Fibroblast of skin of back (primary cell): ENCODE measurements at places on chromosomes 7 and 10.

- no peak for DNase-seq
Observed at GRCh38 chr10:129945064-129945463, 19.0 kb downstream of the EBF3 start.

GRCh38 chr7:135803143-135803542, 54.5 kb upstream of the FAM180A start:
- no peak for DNase-seq

GRCh38 chr10:12909836-12910185, 91.7 kb downstream of the CCDC3 start:
- DNase-seq, result no peak

DNA sequence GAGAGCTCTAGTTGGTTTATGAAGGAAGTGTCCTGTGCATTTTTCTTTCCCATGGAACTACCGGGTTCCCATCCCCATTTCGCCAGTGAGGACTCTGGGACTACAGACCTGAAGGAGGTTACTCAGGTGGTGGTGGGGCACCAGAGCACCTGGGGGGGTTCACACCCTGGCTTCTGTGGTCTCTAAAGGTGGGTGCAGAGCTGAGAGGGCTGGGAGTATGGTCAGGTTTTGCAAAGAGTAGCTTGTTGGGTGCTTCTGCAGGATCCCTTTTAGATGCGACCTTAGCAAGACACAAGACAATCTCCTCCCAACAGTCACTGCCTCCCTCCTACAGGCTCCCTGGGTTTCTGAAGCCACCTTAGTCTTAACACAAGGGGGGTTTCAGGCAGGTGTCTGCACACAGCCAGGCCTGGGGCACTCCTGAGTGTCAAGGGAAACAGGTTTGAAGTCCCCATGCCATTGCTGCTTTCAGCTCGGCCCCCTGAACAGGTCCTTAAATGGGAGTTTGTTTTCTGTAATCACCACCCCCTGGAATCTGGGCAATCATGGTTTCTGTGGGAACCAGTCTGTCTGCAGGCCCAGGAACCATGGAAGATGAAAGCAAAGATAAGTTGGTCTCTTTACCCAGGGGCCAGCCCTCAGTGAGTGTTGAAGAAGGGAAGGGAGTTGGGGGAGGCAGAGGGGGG, 9.9 kb upstream of the CXCL12 start:
- DNase-seq, result no peak

GRCh38 chr7:3888096-3888495, 587.0 kb downstream of the SDK1 start:
- DNase-seq, result no peak

DNA sequence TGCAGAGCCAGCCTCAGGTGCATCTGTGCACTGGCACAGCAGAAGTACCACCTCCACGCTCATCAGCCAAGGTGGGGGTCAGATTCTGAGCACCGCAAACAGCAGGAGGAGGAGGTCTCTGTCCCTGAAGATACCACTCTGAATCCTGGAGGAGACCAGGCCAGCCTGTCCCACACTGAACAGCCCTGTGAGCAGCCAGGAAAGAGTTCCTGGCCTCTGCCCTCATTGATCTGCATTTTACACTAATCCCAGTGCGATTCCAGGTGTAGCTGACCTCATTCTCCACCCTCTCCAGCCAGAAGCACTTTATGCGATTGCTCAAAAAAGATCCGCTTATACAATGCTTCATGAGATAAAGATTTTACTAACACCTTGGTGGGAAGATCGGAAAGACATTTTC, 99.1 kb upstream of the CACUL1 start:
- no peak for DNase-seq

DNA sequence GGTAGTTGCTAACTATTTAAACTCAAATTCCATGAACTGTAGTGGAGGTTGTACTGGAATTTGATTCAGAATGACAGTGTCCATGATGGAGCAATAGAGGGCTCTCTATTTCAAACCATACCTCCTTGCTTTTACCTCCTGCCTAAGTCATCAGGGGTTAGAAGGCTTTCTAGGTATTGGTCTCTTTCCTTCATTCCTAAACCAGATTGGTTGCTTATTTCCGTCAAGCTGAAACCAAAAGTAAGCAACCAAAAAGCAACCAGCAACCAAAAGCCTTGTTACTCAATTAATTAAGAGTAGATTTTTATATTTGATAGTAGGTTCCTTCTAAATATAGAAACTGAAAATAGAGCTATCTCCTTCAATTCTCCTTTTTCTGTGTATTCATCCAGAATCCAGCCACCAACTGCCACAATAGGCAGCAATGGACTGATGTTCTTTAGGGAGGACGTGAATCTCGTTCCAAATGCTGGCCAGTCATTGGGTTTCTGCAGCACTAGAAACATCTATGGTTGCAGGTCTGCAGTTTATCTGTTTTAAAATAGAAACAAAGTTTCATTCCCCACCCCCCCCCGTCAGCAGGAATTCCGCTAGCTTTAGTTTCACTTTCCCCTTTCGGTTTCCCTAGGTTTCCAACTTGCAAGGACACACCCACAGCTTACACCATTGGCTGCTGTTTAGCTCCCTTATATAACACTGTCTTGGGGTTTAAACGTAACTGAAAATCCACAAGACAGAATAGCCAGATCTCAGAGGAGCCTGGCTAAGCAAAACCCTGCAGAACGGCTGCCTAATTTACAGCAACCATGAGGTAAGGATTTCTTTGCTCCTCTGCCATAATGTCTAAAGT, at the start of gene IFIT1:
TSS of gene IFIT1 (plus strand) at position 717 of the 850 bp plus-strand sequence. CDS start at position 807, 90 bp downstream.
- DNase-seq, result peak; percentile 87

- DNase-seq, result no peak
Observed at GRCh38 chr10:130041451-130042371, 68.9 kb downstream of the C10orf143 start.

- DNase-seq, result no peak
Observed at GRCh38 chr7:136348542-136349192, 371.5 kb upstream of the MTPN start.

DNA sequence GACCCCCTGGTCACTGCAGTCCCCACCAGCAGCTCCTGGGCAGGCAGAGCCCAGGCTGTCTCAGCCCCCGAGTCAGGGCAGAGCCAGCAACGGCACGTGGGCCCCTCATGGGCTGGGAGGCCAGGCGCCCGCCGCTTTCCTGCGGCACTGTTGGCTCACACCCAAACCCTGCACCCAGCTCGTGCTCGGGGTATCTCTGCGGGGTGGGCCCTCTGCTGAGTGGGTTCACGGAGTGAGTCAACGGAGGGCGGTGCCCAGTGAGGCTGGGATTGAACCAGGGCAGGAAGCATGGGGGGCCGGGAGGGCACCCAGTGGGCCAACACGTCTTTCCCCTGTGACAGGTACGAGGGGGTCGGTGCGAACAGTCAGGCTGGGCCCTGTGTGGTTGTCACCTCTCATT, 28.9 kb downstream of the ADAP1 start:
- no peak for DNase-seq

DNA sequence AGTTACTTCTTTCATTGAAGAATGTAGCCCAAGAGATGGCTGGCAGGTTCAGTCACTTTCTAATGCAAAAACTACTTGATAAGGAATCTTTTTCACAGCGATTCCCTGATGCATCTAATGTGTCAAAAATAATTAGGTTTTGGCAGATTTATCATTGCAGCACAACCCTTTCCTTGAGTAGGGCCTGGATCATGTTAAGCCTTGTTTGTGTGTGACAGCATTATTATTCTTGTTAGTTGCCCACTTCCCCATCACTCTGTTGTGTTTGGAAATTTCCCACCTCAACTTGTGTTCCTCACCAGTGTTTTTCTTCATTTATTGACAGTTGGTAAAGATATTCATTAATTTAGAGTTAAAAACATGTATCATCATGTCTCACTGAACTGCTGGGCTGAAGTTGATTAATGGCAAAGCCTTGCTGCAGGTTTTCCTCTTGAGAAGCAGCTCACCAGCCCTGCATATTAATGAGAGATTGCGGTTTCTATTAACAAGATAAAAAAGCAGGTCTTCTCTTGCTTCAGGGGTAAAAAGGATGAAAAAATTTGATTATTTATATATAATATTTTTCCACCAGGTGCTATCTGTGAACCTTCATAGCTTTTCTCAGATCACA, 233.3 kb upstream of the MDFIC start:
- DNase-seq, result no peak

DNA sequence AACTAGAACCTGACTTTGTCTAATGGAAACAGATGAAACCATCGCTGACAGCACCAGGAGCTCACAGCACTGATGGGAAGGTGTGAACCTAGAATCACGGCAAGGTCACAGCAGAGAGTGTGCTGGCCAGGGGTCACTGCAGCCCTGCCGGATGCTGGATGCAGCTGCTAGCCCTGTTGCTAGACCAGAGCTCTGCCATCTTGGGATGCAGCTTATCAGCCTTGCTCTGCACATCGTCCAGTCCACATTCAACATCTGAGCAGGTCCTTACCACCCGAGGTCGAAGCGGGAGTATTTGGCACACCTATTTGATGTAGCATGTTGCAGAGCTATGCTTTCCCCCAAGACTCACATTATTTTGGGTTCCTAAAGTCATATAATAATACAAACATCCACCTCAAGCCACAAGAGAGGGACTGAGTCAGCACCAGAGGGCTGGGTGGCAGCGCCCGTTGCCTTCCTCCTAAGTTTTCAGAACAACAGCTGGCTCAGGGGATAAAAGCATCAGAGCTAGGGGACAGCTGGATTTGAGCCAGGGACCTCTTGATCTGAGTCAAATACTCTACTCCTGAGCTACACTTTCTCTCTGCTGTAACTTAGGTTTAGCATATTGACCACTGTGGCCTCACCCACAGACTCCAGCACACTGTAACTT, 135.3 kb downstream of the ZNF467 start:
- no peak for DNase-seq

GRCh38 chr7:15925608-15926007, 239.1 kb upstream of the MEOX2 start:
- DNase-seq, result no peak

GRCh38 chr10:93068411-93069244, 5.1 kb upstream of the CYP26A1 start:
- peak; percentile 47 for DNase-seq

- peak; percentile 50 for DNase-seq
Observed at GRCh38 chr7:75889826-75890225, 11.0 kb downstream of the RHBDD2 start.

DNA sequence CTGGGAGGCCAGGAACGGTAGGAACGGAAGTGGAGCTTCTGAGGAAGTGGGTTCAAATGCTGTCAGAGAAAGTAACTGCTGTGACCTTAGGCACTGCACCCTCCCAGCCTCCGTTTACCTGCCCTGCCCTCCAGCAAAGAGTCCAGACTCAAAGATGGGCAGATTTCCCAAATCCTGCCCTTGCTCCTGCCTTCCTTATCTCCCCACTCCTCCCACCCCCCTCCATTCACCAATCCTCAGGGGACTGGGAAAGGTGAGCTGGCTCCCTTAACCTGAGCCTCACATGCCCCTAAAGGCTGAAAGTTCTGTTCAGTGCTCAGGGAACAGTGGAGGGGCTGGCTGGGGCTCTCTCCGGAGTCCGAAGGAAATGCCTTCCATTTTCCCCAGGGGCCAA, 161.6 kb downstream of the SH3PXD2A start:
- no peak for DNase-seq

- peak; percentile 13 for DNase-seq
Observed at GRCh38 chr7:68770649-68771048, 827.6 kb upstream of the AUTS2 start.

- DNase-seq, result peak; percentile 78
Observed at GRCh38 chr10:36759141-36759805, 366.1 kb upstream of the ANKRD30A start.

GRCh38 chr7:94056796-94057207, 52.6 kb upstream of the BET1 start:
- DNase-seq, result peak; percentile 59

DNA sequence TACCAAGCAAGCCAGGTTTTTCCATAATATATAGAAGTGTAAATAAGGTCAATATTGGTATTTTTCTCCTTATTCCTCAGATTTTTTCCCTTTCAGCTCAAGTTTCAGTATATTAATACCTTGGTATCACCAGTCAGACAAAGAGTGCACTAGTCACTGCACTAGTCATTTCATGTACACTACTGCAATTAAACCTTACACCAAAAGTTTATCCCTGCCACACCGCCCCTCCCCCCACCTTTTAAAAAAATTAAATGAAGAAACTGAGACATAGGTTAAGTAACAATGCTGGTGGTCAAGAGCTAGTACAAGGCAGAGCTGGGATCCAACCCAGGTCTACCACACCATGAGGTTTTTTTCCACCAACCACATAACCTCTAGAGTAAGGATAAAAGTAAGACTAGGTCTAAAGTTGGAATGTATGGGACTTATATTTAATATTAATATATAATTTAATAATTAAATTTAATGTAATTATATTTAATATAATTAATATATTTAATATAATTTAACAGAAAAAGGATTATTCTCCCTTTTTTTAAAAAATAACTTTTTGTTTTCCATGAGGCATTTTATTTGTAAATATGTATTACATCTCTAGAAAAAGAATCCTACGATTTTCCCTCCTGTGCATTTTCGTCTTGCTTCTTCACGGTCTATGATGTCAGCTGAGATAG, 68.5 kb downstream of the NT5C2 start:
- no peak for DNase-seq

GRCh38 chr10:22489467-22489866, 144.2 kb downstream of the SPAG6 start:
- peak; percentile 36 for DNase-seq

DNA sequence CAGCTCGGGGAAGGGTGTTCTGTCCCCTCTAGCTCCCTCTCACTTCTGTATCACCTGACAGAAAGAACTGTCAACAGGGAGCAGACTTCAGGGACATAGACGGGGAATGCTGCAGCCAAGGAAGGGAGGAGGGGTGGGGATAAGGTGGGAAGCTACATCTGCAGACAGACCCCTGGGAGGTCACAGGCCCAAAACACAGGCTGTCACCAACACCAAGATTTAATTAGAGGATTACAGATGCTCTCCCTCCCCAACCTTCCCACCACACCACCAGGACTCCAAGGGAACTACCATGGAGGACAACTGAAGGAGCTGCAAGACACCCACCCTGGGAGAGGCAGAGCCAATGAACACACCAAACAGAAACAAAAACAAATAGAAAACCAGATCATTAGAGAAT, 425.2 kb upstream of the VSTM2A start:
- no peak for DNase-seq

- no peak for DNase-seq
Observed at GRCh38 chr7:157219154-157219553, 80.4 kb downstream of the UBE3C start.

GRCh38 chr10:75651417-75651816, 220.0 kb downstream of the LRMDA start:
- no peak for DNase-seq

GRCh38 chr7:16961641-16962040, 79.9 kb upstream of the AGR3 start:
- DNase-seq, result peak; percentile 58

DNA sequence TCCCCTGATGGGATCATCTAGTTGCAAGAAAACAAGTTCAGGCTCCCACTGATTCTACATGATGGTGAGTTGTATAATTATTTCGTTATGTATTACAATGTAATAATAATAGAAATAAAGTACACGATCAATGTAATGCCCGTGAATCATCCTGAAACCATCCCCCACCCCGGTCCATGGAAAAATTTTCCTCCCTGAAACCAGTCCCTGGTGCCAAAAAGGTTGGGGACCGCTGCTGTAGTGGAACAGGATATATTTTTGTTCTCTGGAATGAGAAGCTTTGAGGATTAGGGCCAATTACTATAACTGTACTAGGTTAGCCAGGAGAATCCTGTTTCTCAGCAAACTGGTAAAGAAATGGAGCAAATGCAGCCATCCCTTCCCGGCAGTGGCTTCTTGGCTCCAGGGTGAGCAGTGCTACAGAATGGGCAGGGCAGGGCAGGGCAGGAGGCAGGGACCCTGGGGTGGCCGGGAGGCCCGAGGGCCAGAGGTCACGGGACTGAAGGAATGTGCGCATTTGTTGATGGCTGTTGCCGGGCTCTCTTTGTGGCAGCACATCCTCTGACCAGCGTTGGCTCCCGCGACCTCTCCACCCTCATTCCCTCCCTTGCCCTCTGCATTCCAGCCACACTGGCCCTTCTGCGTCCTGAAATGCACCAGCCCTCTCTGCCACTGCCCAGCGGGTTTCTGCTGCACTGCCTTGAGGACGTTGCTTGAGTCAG, 162.3 kb upstream of the NPS start:
- DNase-seq, result no peak
